Endothelial cell (in vitro differentiated cells): ENCODE measurements at places on chromosomes 3 and 15.

DNA sequence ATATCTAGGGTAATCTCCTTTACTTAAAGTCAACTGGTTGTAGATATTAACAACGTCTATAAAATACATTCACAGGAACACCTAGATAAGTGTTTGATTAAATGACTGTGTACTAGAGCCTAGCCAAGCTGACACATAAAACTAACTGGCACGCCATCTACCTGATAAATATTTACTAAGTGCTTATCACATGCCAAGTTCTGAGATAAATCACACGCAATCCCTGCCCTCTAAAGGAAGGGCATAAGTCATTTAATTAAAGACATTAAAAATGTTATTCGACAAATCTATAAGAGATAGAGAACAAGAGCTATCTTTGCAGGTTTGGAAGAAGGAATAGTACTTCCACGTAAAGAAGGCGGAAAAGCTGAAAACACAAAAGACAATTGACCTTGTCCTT lies 11.1 kb upstream of the MB21D2 start:
- H3K4me3 ChIP-seq = no peak overlapping the region
- no peak for DNase-seq
- no peak overlapping the region for H3K27ac ChIP-seq
- peaks cover 1% of the 10 kb centered on the region for H3K27me3 ChIP-seq
- H3K36me3 ChIP-seq = no peaks in the 10 kb centered on the region

GRCh38 chr15:67548862-67549651 lies 6.6 kb downstream of the MAP2K5 start:
- H3K4me1 ChIP-seq = no peaks in the 10 kb centered on the region
- H3K27me3 ChIP-seq = no peaks in the 10 kb centered on the region
- H3K4me3 ChIP-seq = no peak overlapping the region

- H3K27ac ChIP-seq = no peak overlapping the region
- no peak overlapping the region for H3K4me3 ChIP-seq
- H3K27me3 ChIP-seq = peaks cover 2% of the 10 kb centered on the region
- no peaks in the 10 kb centered on the region for H3K36me3 ChIP-seq
- peaks cover 11% of the 10 kb centered on the region for H3K4me1 ChIP-seq
Observed at GRCh38 chr3:150300852-150301517, 107.1 kb upstream of the TSC22D2 start.

DNA sequence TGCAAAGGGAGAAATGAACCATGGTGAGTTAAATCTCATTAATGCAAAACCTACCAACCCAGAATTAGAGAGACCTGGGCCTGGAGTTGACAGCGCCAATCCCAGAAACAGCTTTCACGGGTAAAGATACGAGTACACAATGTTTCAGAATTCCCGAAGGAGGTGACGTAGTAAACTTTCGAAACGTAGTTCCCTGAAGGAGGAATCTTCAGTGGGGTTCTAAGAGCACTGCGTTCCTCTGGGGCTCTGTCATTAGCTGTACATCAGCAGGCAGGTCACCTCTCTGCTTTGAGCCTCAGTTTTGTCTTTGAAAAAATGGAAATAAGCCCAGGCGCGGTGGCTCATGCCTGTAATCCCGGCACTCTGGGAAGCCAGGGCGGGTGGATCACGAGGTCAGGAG lies 152.3 kb downstream of the XXYLT1 start:
- H3K4me3 ChIP-seq = no peak overlapping the region
- peaks cover 8% of the 10 kb centered on the region for H3K36me3 ChIP-seq
- peaks cover 52% of the 10 kb centered on the region for H3K4me1 ChIP-seq
- no peak for DNase-seq

DNA sequence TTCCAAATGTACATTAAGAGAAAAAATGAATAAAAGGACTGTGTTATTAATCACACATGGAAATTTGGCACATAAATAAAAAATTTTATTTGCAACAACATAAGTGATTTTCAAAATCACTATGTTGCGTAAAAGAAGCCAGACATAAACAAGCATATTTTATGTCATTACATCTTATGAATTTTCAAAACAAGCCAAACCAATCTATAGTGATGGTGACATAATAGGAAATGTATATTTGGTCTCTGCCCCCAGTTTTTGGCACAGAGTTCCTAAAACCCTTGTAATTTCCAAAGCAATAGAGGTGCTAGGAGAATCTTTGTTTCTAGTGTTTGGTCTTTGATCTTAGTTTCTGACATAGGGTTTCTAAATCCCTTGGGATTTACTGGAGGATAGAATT lies 543.3 kb downstream of the ZBBX start:
- H3K4me3 ChIP-seq = no peak overlapping the region
- H3K36me3 ChIP-seq = no peaks in the 10 kb centered on the region
- H3K4me1 ChIP-seq = no peaks in the 10 kb centered on the region
- H3K27me3 ChIP-seq = no peaks in the 10 kb centered on the region

GRCh38 chr3:16437640-16438039 lies 75.9 kb downstream of the RFTN1 start:
- H3K27ac ChIP-seq = no peak overlapping the region
- no peaks in the 10 kb centered on the region for H3K36me3 ChIP-seq
- H3K4me3 ChIP-seq = no peak overlapping the region
- no peak for DNase-seq
- peaks cover 2% of the 10 kb centered on the region for H3K4me1 ChIP-seq
- H3K27me3 ChIP-seq = no peaks in the 10 kb centered on the region

DNA sequence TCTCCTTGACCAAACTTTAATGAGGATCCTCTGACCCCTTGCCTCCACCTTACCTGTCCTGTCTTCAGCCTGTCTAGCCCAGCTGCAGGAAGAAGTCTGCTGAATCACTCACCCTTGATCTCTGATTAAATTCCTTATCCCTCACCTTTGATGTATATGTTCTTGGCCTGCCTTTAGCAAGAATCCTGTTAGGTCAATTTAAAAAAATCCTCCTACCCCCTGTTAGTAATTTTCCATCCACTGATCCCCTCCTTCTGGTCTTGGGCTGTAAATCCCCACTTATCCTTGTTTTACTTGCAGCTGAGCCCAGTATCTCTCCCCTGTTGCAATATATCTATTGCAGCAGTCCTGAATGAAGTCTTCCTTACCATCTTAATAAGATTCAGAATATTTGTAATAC lies 39.0 kb downstream of the MYH15 start:
- no peak overlapping the region for H3K27ac ChIP-seq
- H3K4me3 ChIP-seq = no peak overlapping the region
- peaks cover 3% of the 10 kb centered on the region for H3K4me1 ChIP-seq
- DNase-seq = no peak
- no peaks in the 10 kb centered on the region for H3K36me3 ChIP-seq
- no peaks in the 10 kb centered on the region for H3K27me3 ChIP-seq

DNA sequence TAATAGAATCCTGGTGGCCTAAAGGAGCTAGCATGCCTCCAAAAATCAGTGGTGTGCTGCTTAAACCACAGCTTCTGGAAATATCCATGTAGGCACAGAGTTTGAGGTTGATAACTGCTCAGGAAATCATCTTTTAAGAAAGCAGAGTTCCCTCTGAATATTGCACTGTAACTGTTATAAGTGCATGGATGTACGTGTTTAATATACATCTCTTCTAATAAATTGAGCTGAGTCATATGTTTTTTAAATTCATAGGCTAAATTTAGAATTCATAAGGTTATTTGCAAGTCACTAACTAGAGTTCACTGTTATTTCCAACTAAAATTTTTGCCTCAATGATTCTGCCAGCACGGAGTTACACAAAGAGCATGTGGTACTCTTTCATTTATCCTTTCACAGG lies 68.9 kb downstream of the MYH15 start:
- no peaks in the 10 kb centered on the region for H3K4me1 ChIP-seq
- H3K27ac ChIP-seq = no peak overlapping the region
- no peaks in the 10 kb centered on the region for H3K36me3 ChIP-seq
- no peaks in the 10 kb centered on the region for H3K27me3 ChIP-seq
- DNase-seq = no peak
